ENCODE measurements at places on chromosomes 11 and 22.

DNA sequence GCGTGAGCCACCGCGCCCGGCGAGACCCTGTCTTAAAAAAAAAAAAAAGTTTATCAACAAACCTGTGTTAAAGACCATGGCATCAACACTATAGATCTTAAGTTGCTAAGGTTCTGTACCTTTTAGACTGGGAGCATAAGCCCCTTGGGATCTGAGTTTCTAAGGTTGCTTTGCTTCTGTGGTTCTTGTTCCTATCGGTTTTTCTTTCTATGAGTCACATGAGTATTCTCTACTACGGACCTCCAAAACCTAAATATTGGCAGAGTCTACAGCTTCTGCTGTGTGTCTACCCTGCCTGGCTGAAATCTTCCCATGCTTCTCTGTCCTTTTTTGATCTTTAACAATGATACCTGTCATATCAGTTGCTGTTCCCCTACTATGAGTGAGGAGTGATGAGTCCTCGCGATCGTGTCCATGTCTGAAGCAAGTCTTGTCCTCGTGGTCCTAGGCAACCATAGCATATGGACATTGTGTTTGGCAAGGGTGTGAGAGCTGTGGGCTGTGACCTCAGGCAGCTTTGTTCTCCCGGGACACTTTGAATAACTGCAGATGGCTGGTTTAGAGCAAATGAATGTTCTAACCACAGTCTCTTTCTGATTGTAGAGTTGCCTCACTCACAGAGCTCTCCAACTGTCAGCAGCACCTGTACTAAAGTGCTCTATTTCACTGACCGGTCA, 9.0 kb upstream of the DLAT start:
- no peak for DNase-seq

- no peak for DNase-seq
Observed at GRCh38 chr11:123308077-123308476, 113.0 kb upstream of the CLMP start.

- no peak for DNase-seq
Observed at GRCh38 chr11:77374108-77374507, 72.6 kb upstream of the GDPD4 start.

DNA sequence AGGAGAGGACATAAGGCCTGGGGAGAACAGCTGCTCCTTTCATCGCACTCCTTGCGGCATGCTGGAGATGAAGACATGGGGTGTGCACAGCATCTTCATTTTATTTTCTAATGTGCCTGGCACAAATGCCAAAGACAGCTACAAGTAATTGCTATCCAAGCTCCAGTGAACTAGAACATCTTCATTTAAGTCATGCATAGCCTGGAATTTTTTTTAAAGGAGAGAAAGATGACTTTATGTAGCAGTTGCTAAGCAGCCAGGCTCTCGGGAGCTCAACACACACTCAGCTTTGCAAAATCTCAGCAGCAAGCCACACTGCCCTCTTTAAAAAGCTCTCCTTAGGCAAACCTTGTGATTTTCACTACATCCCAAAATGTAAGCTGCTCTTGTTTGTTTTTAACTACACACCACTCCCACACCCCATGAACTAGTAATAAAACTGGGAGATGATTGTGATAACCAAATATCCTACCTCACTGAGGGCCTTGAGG, 164.5 kb upstream of the POU2AF2 start:
- DNase-seq = no peak

DNA sequence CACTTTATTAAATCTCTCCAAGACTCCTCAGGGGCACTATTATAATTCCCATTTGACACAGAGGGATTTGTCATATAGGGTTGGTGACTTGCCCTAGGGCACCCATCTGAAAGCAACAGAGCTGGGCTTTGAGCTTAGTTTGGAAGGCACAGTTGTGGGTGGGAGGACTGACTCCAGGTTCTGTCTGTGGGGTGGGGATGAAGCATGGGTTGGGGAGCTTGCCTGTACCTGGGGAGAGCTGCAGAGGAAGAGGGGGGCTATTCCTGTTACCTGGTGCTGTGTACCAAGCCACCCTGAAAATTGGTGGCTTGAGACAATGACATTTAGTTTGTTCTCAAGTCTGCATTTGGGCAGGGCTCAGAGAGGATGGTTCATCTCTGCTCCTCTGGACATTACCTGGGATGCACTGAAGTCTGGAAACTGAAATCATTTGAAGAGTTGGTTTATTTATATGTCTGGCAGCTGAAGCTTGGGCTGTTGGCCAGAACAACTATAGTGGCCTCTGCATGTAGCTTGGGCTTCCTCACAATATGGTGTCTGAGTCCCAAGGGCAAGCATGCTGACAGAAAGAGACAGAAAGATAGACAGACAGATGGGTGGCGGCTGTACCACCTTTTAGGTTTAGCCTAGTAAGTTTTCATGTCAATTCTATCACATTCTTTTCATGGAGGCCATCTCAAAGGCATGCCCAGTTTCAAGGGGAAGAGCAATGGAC, 44.9 kb downstream of the LRRC32 start:
- DNase-seq = no peak

- DNase-seq = no peak
Observed at GRCh38 chr22:45493286-45493771, 9.4 kb upstream of the FBLN1 start.

Data from effector CD8-positive, alpha-beta T cell (primary cell).